Glutamatergic neuron (in vitro differentiated cells): ENCODE measurements at places on chromosomes 3 and 15.

DNA sequence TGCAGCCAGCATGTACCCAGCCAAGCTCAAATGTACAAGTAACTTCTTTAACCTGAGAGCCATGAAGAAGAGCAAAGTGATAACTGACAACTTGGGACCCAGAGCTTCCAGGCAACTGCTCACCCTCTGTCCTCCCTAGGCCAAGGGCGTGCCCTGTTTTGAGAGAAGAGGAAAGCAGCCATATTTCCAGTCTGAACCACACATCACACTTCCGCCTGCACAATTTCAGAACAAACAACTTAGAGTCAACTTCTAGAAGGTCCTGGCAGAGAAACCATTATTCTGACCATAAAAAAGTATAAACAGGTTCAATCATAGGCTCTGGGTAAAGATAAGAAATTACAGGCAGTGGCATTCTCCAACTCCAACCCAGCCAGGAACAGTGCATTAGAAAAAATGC, 50.1 kb downstream of the ITGB5 start:
- no peak for DNase-seq

DNA sequence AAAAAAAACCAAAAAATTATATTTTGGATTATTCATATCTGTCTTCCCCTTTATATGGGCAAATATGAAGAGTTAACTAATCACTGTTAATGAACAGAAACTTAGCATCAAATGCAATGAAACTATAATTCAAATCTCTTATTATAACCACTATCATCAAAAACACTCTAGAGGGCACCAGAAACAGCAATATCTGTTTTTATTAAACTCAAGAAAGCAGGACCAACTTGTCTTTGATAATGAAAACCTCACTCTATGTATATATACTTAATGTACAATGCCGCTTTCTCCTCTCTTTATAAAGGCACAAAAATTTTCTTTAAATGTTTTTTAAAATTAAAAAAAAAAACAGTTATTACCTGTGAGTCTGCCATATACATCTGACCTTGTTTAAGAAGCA, 92.7 kb downstream of the UACA start:
- DNase-seq = no peak

DNA sequence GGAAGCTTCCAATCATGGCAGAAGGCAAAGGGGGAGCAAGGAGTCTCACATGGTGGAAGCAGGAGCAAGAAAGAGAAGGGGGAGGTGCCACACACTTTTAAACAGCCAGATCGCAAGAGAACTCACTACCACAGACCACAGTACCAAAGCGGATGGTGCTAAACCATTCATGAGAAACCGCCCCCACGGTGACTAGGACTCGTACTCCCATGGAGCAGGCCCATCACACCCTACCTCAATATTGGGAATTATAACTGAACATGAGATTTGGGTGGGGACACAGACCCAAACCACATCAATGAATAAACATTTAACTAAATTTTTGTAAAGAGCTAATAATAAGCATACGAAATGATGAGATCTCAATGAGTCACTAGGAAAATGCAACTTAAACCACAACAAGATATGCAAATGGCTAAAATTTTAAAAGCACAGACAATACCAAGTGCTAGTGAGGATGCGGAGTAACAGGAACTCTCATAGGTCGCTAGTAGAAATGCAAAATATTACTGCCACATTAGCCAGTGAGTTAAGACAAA, 10.0 kb downstream of the MRPS25 start:
- DNase-seq = no peak

GRCh38 chr3:144931590-144931989, 960.0 kb downstream of the DIPK2A start:
- DNase-seq = no peak

- no peak for DNase-seq
Measured at GRCh38 chr3:116939550-116939949, 230.0 kb downstream of the TUSC7 start.

GRCh38 chr3:175585898-175586297, 726.8 kb downstream of the NAALADL2 start:
- DNase-seq = no peak
